Glutamatergic neuron (in vitro differentiated cells): ENCODE measurements at places on chromosomes 12 and 14. TPM values are rescaled to one million over a fixed set of nuclear protein-coding genes. Genes with fewer than 3 reads are reported as not detected.

The LAG3 gene
- total RNA-seq, result 7.3 TPM

The ASPG gene
- not detected for total RNA-seq

The ANKRD33 gene
- not detected for total RNA-seq

The CSAD gene
- total RNA-seq, result 34.5 TPM

The ALX1 gene
- 3.8 TPM for total RNA-seq

The SERPINA6 gene
- total RNA-seq, result not detected

The ASCL1 gene
- total RNA-seq, result not detected

The MUCL1 gene
- not detected for total RNA-seq

The OR6J1 gene
- not detected for total RNA-seq

The APOLD1 gene
- 0.86 TPM for total RNA-seq
